Vagina (tissue), 2 donors: ENCODE measurements at places on chromosomes 16 and 17. TPM values are rescaled to one million over a fixed set of nuclear protein-coding genes. Genes with fewer than 3 reads are reported as not detected.

Gene TEX14
- total RNA-seq = not detected

Gene CDC6
- total RNA-seq = 3.7 TPM

Gene TPSD1
- 7.1 TPM for total RNA-seq

Gene FBXL19
- 21.4 TPM for total RNA-seq

Gene ATP1B2
- 2.7 TPM for total RNA-seq

Gene CDH3
- total RNA-seq = 35.4 TPM

Gene SCN4A
- 0.98 TPM for total RNA-seq

Gene SBK1
- 0.25 TPM for total RNA-seq

Gene CYGB
- 30.0 TPM for total RNA-seq

Gene TMEM11
- total RNA-seq = 30.2 TPM

Gene BCL6B
- total RNA-seq = 10.1 TPM

Gene SULT1A2
- total RNA-seq = not detected

Gene KRT23
- total RNA-seq = 0.98 TPM

Gene ZPBP2
- not detected for total RNA-seq

Gene RAPGEFL1
- total RNA-seq = 144 TPM
